ENCODE measurements at places on chromosomes 3 and 15.

GRCh38 chr3:160643994-160644393 lies 33.0 kb upstream of the ARL14 start:
- DNase-seq, result no peak

GRCh38 chr3:101518421-101518871 lies 5.4 kb upstream of the SENP7 start:
- DNase-seq, result no peak

DNA sequence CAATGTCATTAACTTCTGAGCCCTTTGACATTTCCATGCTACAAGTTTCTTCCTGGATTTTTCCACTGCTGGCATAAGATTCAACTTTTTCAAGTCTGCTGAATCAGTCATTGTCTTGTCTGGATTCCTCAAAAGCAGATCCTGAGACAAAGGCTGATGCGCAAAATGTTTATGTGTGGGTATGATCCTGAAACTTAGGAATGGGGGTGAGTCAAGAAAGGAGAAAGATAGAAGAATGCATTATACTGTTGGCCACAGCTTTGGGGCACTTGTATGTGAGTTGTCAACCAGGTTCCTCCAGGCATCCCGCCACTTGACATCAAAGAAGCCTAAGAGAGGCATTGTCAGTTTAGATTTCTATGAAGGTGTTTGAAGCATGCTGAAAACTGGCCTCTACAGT lies 50.4 kb downstream of the FOXB1 start:
- no peak for DNase-seq

DNA sequence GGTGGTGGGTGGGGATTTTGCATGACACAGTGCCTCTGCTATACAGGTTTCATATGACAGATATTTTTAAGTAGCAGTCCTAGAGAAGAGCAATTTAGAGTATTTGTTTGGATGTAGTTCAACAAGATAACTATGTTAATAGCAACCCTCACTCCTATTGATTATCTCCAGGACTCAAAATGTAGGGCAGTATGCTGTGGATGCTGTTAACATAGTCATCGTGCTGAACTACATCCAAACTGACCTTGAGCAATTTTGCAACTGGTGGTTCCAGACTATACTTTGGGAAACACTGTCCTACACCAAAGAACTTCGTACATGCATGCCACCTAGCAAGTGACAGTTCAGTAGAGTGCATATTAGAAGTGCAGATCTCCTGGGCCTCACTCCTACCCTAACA lies 117.6 kb downstream of the IL5RA start:
- DNase-seq, result no peak

Data from AG04449 (cell line).